Esophagus squamous epithelium (tissue), 5 donors: ENCODE measurements at places on chromosomes 3 and 15.

DNA sequence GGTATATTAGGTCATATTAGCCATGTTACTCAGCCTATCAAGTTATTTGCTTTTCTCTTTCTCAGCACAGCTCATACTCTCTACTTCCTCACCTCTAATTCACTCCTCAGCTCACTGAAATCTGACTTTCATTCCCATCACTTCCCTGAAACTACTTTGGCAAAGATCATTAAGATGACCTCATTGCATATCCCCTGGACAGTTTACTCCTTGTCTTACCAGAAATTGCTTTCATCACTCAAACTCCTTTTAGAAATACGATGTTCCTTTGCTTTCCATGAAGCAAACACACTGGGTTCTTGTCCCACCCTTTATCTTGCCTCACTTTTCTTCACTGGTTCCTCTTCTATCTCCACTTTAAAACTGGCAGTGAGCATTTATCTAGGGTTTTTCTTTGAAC, 354.4 kb downstream of the TUSC7 start:
- no peak for DNase-seq

DNA sequence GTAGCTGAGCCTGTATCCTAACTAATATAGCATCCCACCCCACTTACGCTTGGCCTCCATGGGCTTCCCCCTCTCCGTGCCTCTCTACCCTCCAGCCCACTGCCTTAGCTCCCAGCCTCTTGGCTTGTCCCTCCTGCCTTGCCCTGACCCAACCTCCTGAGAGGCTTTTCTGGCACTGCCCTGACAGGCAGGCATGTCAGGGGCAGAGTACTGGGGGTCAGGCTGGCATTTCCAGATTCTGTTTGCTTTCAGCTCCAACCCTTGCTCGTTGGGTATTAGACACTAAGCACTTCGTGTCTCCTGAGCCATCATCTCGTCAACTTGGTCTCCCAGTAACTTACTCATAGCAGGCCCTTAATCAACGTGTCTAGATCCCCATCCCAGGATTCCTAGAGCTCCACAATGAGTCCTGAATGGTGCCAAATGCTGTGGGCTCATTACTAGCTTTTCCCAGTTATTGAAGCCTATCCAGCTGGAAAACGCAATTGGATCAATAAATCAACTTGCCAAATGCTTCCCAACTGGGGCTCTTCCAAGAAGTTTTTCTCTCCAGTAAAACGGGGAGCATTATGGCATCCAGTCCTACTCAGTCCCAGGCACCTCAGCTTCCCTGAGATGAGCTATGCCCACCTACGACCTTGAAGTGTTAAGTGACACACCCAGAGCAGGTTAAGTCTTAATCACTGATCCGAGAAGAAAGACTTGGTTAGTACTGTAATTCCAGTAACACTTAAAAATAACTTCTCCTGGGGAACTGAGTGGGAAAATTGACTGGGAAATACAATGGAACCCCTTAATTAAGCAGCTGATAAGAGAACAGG, 78.5 kb upstream of the DLG1 start:
- DNase-seq: no peak

- DNase-seq: no peak
Measured at GRCh38 chr15:77625376-77625775, 7.3 kb downstream of the LINGO1 start.

DNA sequence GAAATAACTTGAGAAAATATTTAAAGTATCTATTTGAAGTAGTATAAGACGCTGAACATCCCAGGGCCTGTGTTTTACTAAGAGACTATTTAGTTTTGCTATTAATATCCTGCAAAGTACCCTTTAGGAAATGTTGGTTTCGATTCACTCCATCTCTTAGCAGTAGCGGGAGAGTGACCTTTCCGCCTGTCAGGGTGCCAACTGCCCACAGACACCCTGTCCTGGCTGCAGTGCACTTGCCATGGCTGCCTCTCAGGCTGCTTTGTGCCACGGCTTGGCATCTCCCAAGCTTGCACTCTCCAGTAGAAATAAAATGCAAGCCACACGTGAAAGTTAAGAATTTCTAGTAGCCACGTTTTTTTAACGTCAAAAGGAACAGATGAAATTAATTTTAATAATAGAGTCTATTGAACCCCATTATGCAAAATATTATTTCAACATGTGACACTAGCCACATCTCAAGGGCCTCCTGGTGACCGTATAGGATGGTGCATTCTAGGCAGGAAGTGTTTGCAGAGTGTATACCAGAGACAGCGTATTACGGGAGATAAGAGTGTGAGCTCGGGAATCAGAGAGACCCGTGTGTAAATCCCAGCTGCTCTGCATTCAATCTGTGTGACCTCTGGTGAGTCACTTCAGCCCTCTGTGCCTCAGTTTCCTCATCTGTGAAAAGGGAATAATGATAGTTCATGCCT, 19.8 kb downstream of the ADAMTS9 start:
- no peak for DNase-seq

DNA sequence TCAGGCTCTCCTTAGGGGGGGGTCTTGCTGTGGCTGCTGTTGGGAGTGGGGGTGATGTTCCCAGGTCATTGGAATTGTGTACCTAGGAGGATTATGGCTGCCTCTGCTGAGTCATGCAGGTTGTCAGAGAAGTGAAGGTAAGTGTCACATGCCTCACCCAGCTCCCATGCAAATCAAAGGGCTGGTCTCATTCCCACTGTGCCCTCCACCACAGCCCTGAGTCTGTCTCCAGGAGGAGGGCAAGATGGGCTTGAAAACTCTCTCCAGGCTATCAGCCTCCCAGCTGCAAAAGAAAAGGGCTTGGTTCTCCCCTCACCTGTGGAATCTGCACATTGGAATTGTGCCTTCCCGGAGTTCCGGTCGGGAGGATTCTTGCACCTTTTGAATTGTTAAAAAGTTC, 580.5 kb downstream of the NSUN3 start:
- no peak for DNase-seq

DNA sequence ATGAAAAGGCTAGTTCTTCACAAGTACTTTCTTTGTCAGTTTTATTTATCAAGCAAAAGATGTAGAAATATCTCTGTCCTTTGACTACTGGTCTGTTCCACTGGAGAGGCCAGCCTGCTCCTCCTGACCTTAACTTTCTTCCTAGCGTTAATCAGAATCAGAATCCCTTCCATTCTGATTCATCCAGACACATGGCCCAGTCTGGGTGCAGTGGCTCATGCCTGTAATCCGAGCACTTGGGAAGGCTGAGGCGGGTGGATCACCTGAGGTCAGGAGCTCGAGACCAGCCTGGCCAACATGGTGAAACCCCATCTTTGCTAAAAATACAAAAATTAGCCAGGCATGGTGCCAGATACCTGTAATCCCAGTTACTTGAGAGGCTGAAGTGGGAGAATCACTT, 32.0 kb upstream of the MANF start:
- DNase-seq: no peak

DNA sequence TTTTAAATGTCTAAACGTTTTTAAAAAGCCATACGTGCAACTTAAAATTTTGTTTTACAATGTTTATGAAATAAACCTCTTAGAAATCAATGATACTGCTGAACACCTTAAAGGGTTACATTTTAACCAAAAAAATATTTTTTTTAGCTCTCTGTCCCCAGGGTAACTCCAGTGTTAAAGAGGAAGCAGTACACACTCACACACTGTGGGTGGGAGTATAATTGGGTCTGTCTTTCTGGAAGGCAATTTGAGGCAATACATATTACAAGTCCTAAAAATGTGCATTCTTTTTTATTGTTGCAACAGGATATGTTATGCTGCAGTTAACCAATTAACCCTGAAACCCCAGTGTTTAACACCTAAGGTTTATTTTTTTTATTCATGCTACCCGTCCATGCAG, 34.1 kb downstream of the WHAMM start:
- DNase-seq: no peak

DNA sequence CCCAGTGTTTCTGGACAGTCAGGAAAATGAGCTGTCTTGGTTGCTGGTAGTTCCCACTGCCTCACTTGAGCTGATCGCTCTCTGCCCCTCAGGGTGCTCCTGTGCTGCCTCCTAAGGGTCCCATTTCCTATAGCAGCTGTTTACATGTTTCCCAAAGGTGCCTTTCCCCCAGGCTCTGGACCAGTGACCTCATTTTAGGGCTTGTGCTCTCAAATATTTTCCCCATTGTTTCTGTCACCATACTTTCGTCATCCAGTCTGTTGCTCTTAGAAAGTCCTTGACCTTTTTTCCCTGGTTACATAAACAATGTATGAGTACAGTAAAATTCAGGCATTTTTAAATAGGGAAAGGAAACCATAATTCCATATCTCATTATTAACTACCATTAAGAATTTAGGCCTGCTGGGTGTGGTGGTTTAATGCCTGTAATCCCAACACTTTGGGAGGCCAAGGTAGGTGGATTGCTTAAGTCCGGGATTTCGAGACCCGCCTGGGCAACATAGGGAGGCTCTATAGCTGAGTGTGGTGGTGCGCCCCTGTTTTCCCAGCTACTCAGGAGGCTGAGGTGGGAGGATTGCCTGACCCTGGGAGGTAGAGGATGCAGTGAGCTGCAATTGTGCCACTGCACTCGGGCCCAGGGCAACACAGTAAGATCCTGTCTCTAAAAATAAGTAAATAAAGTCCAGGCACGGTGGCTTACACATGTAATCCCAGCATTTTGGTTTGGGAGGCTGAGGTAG, 11.7 kb downstream of the RAD54L2 start:
- no peak for DNase-seq

DNA sequence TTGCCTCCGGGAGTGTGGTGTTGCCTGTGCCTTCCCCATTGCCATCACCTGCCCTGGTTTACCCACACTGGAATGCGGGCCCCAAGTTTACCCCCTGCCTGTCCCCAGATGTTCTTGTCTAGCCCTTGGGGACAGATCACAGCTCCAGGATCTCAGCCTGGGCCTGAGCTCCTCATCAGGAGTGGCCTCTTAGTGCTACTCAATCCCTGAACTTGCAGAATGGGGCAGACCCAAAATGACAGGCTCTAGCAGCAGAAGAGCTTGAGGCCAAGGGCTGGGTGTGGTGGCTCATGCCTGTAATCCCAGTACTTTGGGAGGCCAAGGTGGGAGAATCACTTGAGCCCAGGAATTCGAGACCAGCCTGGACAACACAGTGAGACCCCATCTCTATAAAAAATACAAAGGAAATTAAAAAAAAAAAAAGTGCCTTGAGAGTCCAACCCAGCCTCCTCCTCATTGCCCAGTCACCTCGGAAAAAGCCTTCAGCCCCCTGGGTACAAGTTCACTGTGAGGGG, 3.8 kb downstream of the CHAC1 start:
- DNase-seq: no peak

- DNase-seq: no peak
Measured at GRCh38 chr3:46214751-46215352, 6.7 kb upstream of the CCR1 start.

DNA sequence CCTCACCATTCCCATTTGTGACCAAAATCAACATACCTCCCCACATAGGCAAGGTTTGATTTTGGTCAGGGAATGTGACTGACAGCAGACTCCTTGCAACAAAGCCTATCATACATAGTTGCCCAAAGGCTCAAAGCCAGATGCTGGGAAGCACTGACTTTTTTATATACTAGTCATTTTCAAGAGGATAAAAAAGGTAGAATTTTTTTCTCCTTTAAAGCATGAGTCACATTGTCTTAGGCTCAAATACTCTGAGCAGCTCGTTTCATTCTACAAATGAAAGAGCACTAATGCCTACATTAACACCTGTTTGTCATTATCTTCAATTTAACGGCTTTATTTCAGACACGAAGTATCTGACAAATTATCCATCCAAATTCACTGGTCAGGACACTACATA, 36.2 kb downstream of the ICE2 start:
- DNase-seq: no peak

DNA sequence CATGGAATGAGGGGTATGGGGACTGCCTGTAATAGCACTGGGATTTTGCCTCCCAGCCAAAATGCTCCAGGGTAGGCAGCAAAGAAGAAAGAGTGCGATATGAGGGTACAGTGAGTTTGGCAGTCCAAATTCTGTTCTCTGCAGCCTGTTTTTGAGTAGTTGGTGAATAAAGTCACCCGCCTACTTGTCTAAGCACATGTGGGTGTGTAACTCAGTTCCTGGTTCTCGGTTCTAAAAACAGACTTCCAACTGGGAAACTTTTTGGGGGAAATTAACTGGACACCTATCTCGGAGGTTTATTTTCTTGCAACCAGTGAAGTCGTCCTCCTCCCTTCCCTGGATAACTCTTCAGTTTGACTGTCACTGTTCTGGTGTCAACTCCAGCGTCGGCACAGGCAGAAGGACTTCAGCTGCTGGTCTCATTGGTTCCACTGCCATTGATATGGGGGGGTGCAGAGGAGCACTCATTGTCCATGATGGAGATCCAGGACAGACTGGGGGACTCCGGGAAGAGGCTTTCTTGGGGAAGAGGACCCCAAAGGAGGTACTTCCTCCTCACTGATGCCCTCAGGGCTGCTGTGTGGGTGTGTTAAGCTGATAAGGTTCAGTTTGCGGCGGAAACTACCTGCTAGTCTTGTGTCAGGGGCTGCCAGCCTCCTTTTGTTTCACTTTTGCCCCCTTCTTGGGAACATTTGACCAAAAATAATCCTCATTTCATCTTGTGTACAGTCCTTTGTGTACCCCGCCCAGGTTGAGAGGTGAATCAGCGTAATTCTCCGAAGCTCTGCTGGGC, 13.2 kb downstream of the GHRL start:
- no peak for DNase-seq

DNA sequence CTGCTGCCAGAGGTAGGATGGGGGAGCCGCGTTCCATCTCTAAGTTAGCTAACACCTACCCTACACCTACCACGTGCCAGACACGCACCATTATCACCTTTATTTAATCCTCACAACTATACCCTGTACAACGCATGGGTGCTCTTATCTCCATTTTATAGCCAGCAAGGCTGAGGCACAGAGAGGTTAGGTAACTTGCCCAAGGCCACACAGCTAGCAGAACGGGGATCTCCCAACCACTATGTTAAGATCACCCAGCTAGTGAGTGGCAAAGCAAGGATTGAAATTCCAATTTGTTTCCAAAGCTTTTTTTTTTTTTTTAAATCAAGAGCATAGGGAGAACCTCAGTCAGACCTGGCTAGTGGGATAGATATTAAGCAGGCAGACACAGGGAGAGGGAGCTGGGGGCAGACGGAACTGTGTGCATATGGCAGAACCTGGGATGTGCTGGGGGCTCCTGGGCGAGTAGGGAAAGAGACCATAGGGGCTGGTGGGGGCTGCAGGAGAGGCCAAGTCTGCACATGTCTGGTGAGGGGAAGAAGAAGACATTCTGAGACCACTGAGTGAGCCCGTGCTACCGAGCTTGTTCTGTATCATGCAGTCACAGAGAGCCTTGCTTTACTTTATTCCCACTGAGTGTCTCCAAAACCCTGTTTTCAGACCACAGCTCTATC, 196.3 kb upstream of the TPM1 start:
- no peak for DNase-seq

DNA sequence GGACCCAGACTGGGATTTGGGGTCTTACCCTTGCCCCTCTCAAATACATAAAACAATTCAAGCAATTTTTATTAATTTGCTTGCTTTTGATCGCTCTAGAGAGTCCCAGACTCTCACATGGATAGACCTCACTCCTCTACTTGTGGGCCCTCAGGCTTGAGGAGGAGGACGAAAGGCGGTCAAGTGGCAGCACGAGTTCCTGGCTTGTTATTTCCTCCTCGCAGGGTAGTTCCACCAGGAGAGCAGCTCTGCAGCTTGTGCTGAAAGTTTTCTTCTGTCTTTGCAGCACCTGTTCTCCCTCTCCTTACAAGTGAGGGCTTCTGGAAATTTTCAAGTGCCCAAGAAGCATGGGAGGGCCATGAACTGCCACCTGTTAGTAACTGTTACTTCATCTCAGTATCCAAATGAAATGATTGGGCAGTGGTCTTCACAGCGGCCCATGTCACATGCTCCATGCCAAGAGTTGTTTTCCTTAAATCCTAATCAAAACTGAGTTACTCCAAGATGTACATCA, 22.7 kb downstream of the ABI3BP start:
- DNase-seq: no peak
